ENCODE measurements at places on chromosomes 2 and 18.

GRCh38 chr2:49950646-49951045, 796.3 kb upstream of the FSHR start:
- no peak for DNase-seq

- no peak for DNase-seq
Observed at GRCh38 chr2:239216614-239217273, 184.1 kb downstream of the HDAC4 start.

DNA sequence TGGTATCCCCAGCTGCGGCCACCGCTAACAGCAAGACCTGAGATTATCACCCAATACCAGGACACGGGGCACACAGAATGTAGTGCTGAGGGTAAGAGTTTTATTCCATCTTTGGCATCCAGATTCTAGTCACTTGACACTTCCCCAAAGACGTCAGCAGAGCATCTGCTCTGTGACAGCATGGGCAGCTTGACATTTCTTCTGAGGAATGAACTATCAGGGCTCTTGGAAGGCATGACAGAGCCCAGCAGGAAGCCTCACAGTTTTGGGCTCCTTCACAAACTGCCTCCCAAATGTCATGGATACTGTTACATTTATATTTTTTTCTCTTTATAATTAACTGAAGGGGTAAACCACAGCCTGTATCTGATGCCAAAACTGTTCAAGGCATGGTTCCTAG, 1010.7 kb downstream of the TDRD15 start:
- DNase-seq = no peak

- DNase-seq = no peak
Observed at GRCh38 chr2:42895134-42895790, 102.9 kb upstream of the HAAO start.

DNA sequence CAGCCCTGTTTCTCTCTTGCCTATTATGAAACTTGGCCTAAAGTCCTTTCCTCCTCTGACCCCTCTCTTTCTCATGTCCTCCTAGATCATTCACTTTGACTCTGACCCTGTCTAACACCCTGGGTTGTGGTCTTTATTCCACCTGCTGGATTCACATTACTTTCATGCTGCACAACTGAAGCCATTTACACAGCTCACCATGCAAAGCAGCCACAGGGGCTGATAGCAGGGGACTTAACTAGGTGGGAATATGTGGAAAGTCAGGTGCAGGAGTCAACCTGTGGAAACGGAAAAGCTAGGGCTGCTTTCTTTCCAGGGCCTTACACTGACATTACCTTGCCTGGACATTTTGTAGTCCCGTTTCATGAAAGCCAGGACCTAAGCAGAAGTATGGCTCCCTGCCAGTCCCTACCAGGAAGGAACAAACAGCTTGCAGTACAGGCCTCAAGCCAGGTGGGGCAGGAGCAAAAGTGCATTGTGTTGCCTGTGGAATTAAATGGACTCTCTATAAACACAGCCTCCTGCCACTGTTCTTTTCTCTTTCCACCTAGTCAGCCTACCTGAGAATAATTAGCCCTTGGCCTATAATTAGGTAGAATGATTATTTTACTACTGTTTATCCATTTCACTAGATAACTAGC, 11.8 kb downstream of the MAPRE3 start:
- peak; percentile 37 for DNase-seq

- no peak for DNase-seq
Observed at GRCh38 chr2:181575024-181575649, 81.8 kb downstream of the CERKL start.

GRCh38 chr2:25700221-25700660, 26.9 kb upstream of the DTNB start:
- peak; percentile 63 for DNase-seq

GRCh38 chr2:121008975-121009374, 273.3 kb downstream of the GLI2 start:
- no peak for DNase-seq

DNA sequence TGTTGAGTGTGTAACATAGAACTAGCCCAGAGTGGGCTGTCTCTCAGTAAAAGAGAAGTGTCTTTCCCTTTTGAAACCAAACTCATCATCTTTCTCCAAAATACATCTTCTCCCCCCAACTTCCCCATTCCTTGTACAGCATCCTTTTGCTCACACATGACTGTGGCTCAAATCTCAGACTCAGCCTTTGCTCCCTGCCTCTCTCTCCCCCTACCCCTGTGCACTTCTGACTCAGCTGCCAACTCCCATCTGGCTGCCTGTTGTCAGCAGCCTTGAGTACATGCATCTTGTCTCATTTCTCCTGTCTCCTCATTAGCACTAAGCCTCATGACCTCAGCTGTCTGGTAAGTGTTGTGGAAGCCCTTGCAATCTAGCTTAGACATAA, 18.1 kb upstream of the MGAT4A start:
- DNase-seq = no peak

DNA sequence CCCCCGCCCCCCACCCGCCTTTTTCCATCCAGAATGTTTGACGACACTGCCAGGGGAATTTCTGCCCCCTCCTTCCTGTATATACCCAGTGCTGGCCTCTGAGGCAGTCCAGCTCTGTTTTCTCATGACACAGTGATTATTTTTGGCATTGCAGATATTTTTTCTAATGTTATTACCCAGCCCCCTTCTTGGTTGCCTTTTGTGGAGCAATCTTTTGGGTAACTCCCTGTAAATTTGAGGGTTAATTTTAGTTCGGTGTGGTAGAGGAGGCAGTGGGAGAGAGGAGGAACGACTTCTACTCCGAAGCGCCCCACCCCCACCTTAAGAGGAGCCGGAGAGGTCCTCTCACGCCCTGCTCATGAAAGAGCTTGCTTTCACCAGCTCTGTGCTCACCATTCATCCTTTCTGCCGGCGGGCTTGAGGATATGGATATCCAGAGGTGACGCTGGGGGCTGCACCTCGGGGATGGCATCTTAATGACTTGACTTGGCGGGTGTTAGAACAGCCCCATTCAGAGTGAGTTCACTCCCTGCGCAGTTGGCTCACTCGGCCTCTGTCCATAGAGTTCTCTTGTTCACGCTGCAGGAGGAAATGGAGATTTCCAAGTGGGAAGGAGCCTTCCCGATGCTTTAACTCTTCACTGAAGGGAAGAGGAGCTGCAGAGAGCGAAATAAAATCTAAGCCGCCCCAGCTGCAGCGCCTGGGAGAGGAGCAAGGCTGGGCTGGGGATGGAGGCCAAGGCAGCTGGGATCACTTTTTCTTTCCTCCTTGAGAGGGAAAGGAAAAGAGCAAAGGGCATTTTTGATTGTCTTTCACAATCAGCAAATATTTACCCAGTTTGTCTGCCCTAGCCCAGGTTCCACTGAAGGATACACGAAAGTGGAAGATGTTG, 38.4 kb downstream of the EPAS1 start:
- peak; percentile 62 for DNase-seq

GRCh38 chr18:2869207-2869606, 22.4 kb downstream of the EMILIN2 start:
- DNase-seq = no peak

GRCh38 chr18:52000435-52000834, 339.6 kb upstream of the DCC start:
- DNase-seq = no peak

GRCh38 chr2:41959760-41960159, 88.1 kb upstream of the PKDCC start:
- DNase-seq = no peak

DNA sequence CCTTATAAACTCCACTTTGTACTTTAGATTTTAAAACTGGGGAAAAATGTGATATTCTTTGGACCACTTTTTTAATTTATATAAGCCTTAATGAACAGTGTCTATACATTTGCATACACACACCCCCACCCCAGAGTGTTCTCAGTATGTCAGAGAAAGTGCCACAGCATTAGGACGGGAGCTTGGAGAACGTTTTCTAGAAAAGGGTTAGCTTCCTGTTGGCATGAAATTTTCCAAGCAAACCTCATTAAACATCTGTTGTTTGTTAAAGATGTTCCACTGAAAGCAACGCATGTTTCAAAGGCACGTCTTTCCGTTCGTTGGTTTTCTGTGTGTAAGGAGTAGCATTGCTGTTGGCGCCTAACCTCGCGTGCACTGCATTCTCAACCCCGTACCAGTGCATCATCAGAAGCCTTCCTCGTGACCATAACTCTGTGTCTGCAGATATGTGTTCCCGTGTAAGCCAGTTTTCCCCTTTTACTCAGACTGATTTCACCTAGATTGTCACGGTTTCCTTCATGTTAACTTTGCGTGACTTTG, 228.5 kb downstream of the ALPK2 start:
- no peak for DNase-seq

GRCh38 chr2:3023531-3023930, 354.1 kb downstream of the EIPR1 start:
- no peak for DNase-seq

GRCh38 chr2:218229239-218229638, 12.2 kb downstream of the ARPC2 start:
- DNase-seq = peak; percentile 45

DNA sequence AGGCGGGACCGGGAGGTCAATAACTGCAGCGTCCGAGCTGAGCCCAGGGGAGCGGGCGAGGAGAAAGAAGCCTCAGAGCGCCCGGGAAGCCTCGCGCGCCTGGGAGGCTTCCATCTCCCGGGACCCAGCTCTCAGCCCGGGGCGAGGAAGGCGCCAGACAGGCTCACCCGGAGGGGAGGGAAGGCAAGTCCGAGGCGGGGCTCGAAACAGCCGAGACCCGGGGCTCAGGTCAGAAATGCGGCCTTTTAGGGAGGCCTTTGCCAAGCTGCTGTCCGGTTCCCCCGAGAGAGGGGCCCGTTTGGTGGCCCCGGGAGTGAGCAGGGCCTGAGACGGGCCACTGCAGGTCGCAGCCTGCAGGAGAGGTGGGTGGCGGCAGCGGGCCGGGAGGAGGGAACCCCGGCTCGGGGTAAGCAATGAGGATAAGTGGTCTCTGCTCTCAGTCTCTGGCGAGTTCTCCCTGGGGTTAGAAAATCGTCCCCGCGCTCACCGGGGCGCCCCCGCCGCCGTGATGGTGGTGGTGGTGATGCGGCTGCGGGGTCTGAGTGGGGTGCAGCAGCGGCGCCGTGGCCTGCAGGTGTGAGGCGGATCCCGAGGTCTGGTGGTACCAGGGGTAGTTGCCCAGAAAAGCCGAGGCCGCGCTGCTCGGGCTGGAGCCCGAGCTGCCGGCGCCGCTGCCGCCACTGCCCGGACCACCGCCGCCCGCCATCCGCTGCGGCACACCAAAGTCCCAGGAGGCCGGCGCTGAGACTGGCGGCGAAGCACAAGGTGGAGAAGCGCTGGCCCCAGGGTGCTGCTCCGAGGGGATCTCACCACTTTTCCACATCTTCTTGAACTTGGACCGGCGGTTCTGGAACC, 2.4 kb downstream of the DLX2 start:
- no peak for DNase-seq

- DNase-seq = no peak
Observed at GRCh38 chr2:235206980-235207579, 255.3 kb downstream of the SH3BP4 start.

DNA sequence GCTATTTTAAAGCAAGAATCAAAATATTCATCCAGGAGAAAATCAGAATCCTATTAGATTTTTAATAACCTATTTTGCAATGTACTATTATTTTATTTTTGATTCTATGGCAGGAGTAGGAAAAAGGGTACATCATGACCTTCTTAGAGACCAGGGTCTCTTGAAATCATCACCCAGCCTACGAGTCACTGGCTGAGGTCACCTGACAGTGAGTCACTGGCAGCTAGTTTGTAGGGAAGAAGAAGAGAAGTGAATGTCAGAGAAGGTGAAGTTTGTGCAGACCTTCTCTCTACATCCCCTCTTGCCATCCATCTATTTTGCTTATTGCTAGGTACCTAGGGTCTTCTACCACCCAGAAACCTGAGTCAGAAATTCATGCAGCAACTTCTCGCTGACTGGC, 144.2 kb downstream of the ALK start:
- no peak for DNase-seq

DNA sequence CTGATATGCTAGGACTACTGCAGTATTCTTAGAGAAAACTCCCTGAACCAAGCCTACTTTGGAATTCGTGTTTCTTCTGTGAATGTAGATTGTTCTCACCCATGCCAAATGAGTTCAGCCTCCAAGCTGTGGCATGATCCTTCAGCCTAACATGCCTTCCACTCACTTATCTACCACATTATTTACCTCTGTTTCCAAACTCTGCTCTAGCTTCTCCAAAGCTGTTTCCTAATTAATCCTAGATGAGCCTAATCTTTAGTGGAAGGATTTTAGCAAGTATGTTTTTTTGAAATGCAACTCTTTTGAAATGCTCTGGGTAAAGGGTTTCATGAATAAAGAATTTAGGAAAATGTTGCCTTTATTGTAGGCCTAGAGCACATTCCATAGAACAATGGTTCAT, 152.9 kb upstream of the MMADHC start:
- DNase-seq = no peak

- DNase-seq = no peak
Observed at GRCh38 chr2:70192516-70192915, 1.7 kb upstream of the C2orf42 start.

DNA sequence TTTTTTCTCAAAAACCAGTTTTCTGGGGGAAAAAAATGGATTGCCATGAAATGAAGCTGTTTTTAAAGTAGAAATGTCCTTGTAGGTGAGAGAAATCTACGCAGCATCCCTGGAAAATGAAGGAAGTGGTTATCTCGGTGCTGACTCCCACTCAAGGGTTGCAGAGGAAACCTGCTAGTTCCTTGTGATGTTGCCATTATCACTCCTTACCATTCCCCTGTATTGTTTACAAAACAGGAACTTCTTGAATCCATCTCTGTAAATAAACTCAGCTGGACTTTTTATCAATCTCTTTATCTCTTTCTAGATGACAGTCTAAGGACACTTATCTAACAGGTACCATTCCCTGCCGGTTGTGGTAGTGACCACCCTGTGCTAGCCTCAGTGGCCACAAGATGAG, 61.2 kb downstream of the FEZ2 start:
- no peak for DNase-seq

- no peak for DNase-seq
Observed at GRCh38 chr2:72625366-72625765, 200.5 kb downstream of the EXOC6B start.

- DNase-seq = no peak
Observed at GRCh38 chr2:71664161-71664560, 210.8 kb downstream of the DYSF start.

GRCh38 chr2:60505240-60505879, 48.1 kb downstream of the BCL11A start:
- no peak for DNase-seq

- DNase-seq = no peak
Observed at GRCh38 chr18:55372209-55372608, 215.8 kb downstream of the TCF4 start.

- DNase-seq = no peak
Observed at GRCh38 chr2:118689456-118689855, 158.0 kb downstream of the EN1 start.

GRCh38 chr2:43792653-43793052, 18.8 kb downstream of the DYNC2LI1 start:
- no peak for DNase-seq

Measured in HTR-8/SVneo (cell line).